ENCODE measurements at places on chromosomes 12 and 14.

DNA sequence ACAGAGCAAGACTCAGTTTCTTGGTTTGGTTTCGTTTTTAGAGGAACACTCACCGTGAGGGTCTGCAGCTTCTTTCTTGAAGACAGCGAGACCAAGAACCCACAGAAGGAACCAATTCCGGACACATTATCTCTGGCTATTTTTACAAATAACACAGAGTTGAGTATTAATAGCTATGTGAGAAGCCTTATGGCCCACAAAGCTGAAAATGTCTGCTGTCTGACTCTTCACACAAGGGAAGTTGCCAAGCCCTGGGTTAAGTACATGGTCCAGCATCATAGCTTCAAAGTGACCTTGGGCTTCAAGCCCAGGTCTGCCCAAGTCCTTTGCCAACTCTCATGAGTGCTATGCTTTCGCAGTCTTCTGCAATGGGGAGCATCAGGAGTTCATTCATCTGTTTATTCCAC is 2.6 kb upstream of the LGMN start:
- no peak for DNase-seq

DNA sequence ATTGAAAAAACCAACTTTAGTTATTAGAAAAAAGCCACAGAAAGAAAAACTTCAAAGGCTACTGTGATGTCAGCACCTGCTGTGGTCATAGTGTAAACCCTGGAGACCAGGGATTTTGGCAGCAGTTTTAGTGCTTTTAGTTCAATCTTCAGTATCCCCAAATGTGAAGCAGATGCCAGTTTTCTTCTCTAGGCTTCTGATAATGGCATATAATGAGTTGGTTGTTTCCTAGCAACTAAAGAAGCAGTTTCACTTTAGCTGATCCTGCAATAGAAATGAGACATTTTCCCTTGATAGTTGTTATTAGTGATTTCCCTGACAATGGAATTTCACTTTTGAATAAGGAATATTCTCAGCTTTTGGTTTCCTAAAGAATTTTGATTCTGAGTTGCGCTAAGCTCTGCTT is 131.2 kb downstream of the NUBPL start:
- no peak for DNase-seq

DNA sequence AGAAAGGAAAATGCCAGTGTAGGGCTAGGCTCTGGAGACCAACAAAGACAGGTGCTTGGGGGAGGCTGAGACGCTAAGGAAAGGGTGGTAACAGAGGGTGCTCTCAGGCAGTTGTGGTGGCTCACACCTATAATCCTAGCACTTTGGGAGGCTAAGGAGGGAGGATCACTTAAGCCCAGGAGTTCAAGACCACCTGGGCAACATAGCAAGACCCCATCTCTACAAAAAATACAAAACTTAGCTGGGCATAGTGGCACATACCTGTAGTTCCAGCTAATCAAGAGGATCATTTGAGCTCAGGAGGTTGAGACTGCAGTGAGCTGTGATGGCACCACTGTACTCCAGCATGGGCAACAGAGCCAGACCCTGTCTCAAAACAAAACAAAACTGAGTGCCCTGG is 12.4 kb downstream of the REM2 start:
- DNase-seq, result no peak

DNA sequence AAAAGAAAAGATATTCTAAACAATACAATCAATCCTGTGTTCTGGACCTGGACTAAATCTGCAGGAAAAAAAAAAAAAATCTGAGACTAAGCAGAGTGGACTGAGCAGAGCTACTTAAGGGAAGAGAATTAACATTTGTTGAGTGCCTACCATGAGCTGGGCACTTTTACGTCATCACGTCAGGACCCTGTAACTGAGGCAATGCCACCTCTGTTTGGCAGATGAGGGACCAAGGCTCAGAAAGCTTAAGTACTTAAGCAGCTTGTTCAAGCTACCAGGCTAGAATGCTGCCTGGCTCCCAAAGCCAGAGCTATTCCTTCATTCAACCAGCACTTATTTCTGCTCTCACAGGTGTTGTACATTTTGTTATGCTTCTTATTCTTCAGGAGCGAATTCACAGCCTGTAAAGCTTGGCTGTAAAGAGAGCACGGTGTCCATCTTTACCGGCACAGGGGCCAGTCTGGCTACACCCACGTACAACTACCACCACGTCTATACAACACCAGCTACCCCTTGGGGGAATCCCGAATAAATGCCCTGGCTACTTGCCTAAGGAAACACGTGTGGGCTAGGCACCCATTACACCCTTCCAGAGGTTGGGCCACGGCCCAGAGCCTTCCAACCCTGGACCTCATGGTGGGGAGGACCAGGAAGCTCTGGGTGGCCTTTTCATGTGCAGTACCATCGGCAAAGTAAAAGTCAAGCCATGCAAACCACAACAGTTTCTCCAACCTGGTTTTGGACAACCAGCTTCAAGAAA is 27.0 kb downstream of the TMCC3 start:
- DNase-seq, result no peak

Measured in G401 (cell line).